ENCODE measurements at places on chromosomes 5 and 9. TPM values are rescaled to one million over a fixed set of nuclear protein-coding genes. Genes with fewer than 3 reads are reported as not detected.

- no peak for DNase-seq
Observed at GRCh38 chr5:176413255-176413565, 3.1 kb downstream of the CLTB start.

- no peak for DNase-seq
Observed at GRCh38 chr5:90747693-90748092, 189.1 kb downstream of the ADGRV1 start.

DNA sequence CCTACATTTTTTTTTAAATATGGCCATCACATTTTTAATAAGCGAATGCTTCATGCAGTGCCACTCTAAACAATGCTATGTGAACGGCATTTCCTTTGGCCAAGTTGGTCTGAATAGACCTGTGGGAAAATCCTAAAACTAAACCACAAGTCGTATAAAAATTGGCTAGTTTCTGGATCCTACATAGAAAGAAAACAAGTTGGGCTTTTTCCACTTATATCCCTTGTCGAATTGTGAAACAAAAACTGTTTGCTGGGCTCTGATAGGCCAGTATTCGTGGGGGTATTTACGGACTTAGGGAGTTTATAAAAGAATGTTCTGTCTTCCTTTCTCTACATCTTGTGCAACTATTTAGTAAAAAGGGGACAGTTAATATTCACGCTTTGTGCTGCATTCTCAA, 153.1 kb upstream of the KLF9 start:
- no peak for DNase-seq

GRCh38 chr5:39815711-39816110, 390.9 kb upstream of the DAB2 start:
- DNase-seq, result no peak

DNA sequence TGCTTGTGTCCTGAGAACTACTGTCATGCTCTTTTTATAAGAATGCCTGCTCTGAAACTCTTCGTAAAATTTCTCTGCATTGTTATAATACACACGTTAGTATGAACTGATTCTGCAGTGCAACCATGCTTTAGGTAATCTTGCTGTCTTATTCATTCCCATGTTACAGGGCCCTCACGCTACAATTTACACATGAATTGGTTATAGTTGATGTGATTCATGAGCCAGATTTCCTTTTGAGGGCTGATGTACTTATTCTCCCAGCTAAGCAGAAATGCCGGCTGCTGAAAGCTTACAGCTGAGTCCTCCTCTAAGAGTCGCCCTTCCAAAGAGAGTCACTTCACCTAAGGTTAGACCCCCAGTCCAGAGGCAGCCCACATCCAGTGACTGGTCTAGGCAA, 233.5 kb upstream of the PCSK5 start:
- no peak for DNase-seq

- no peak for DNase-seq
Observed at GRCh38 chr5:6849316-6850105, 136.3 kb downstream of the TENT4A start.

DNA sequence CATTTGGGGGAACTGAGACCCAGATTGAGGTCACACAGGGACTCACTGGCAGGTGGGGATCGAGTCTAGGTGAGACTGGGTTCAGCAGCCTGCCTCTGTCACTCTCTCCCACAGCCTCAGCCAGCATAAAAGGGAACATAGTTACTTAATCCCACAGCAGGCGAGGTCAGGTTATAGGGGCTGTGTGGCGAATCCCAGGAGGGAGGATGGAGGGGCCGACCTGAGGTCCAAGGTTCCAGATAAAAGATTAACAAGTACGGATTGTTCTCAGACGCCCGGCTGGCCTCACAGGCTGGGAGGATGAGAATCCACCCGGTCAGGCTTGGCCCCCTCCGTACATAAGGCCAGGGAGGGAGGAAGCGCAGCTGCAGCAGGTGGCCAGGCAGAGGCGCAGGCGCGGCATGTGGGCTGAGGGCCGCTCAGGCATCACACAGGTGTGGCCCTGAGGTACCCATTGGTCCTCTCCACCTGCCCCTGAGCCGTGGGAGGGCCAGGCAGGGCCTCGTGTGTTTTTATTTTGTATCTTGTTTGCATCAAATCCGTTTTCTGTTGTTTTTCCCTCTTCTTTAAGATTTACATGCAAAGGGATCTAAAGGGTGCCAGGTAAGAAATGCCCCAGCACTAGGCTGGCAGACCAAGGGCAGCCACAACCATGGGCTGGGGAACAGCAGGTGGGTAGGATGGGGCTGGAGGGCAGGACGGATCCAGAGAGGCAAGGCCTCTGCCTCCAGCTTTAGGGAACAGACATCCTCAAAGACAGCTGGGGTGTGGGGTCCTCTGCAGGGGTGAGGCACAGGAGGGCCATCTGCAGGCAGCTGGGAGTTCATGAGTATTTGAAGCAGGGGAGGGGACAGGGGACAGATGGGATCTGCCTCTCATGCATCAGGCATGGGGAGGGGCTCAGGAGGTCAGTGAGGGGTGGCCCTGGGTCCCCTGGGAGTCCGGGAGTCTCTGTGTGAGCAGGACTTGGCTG, 3.6 kb downstream of the SUSD3 start:
- DNase-seq, result no peak

PHF24 gene
- total RNA-seq, result 0.06 TPM
